ENCODE measurements at places on chromosomes 1 and 21.

DNA sequence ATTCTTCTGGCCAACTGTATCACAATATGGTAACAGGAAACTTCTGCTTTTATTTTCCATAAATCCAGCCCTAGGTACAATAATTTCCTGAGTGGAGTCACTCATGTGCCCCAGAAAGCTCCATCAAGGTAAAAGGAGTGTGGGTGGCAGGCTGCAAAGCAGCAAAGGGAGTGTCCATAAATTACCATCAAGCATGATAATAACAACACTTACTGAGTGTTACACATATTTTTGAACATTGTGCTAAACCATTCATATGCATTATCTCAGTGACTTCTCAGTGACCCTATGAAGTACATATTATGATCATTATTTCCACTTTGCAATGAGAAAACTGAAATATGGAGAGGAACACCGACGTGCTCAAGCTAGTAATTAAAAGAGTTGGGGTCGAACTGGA, 149.2 kb upstream of the PLXNA2 start:
- no peak for DNase-seq

- no peak for DNase-seq
These were observed 35.7 kb downstream of the PCP4 start for GRCh38 chr21:39902986-39903385.

DNA sequence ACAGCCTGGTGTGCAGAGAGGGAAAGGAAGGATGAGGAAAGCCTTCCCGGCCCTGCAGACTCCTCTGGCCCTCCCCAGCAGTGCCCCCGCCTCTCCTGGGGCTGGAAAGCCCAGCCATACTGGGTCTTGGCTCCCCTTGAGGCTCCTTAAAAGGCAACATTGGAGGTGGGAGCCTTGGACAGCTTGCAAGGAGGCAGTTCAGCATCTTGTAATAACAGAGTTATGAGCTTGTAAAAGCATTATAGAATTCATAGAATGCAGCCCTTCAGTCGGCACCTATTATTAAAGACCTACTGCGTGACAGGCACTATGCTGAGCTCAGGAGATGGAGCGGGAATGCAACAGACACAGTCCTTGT, 4.2 kb downstream of the TINAGL1 start:
- DNase-seq = no peak

DNA sequence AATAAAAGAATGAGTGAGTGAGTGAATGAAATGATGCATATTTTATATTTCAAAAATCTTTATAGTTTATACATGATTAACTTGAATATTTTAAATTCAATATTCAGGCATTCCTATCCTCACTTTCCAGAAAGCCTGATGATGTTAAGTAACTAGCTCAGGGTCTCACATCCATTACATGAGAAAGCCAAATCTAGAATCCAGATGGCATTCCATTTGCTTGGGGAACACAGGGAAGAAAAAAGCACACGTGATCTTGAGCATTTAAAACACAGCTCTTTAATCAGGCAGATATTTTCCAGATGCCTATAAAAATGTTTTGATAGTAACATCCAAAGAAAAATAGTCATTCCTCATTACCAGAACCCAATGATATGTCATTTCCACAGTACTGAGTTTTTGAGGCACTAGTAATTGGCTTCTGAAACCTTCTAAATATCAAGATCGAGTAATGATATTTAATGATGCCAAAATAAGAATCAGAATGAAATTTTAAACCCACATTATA, 291.9 kb downstream of the DSCAM start:
- DNase-seq = no peak

- DNase-seq = peak; percentile 67
These were observed 1.1 kb downstream of the TNFRSF4 start for GRCh38 chr1:1212780-1213344.

DNA sequence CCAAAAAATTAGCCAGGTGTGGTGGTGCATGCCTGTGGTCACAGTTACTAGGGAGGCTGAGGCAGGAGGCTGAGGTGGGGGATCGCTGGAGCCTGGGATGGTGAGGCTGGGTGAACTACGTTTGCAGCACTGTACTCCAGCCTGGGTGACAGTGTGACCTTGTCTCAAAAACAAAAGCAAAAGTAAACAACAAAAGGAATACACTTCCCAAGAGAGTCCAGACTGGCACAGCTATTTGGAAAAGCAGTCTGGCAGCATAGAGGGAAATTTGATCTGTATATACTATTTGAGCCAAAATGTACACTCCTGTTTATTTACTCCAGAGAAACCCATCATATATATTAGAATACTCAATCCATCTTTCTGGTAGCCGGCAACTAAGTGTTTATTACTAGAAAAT, 107.0 kb upstream of the HMCN1 start:
- DNase-seq = no peak

Measured in stimulated activated CD4-positive, alpha-beta T cell treated with anti-CD3 and anti-CD28 coated beads, Interleukin-2, amount 100 ng/mL, for 24 hours (primary cell).